ENCODE measurements at places on chromosomes 7 and 10.

DNA sequence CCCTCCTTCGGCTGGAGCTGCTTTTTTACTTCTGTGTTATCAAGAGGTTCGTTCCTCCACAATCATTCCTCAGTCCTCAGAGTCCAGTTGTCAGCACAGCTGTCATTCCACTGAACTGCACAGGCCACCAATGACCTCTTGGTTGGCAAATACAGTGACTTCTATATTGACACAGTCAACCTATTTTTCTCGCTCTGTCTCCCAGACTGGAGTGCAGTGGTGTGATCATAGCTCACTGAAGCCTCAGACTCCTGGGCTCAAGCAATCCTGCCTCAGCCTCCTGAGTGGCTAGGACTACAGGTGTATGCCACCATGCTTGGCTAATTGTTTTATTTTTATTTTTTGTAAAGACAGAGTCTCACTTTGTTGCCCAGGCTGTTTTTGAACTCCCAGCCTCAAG is 27.7 kb downstream of the CRCP start:
- no peak for DNase-seq

DNA sequence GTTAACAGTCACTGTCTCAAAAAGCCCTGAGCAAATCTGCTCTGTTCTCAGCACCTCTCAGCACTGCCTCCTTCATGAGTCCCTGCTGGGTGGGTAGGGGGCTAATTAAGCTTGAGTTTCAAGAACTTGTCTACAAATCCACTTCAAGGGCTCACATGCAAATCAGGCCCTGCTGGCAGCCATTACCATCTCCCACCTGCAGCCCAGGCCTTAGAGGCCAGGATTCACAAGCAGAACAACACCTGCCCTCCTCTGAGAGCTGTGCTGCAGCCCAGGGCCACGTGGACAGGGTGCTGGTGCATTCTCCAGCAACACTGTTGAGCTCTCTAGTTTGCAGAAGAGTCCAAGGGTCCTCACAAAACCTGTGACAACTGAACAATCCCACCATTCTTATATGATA is 119.2 kb downstream of the DPP6 start:
- DNase-seq = no peak

- no peak for DNase-seq
These were observed 53.9 kb upstream of the IL6 start for GRCh38 chr7:22672846-22673680.

GRCh38 chr10:45586028-45586824 is 86.3 kb downstream of the ZFAND4 start:
- no peak for DNase-seq

- no peak for DNase-seq
These were observed 1199.1 kb upstream of the SORCS1 start for GRCh38 chr10:108363576-108363975.

Measured in T-helper 9 cell (primary cell).